ENCODE measurements at places on chromosomes 1 and 21.
A peak's percentile ranks its signal among the peaks of the same experiment; 100 is the strongest.

DNA sequence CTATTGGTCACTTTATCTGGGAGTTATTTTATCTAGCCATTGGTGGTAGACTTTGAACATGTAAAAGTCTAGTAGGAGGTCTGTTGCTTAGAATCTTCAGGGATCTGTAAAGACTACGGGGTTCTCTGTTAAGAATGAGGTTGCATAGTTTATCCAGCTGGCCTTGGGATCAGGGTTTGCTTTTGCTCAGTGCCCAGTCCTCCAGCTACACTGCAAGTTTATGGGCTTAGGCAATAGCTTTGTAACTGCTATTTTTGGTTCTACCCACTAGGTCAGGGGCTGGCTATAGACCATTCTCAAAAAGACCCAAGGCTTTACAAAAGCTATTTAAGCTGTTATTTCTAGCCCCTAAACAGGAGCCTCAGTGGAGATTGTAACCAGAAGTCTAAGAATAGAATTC, 9.8 kb downstream of the SH3GLB1 start:
- no peak for DNase-seq

GRCh38 chr1:933603-933940, 9.8 kb downstream of the SAMD11 start:
- DNase-seq = no peak

- DNase-seq = peak; percentile 67
Measured at GRCh38 chr1:24724345-24725208, 20.7 kb upstream of the CLIC4 start.

DNA sequence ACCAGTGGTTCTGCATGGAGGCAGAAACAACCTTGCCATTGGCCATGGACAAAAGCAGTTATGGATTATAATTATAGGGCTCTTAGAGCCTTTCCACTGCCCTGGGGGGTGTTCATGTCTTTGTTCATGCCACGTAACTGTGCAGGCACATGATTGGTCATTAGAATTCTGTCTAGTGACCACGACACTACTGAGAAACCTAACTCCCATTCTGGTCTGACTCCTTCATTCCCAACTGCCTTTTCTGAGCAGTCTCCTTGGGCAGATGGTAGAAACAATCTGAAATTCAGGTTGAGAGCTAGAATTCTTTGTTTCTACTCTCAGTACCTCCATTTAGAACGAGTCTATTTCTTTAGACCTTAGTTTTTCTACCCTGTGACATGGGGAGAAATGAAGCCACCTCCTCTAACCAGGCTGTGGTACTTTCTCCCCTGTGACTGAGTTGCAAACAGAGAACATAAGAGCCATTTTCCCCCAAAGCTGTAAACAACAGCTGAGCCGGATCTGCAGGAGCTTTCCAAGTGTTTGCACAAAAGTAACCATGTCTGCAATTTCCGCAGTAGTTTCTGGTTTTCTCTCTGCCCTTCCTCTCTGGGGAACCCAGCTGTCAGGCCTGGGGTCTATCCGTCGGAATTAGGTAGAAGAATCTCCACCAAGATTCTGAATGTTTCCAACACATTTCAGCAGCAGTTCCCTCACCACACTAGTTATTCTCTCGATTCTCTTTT, 37.7 kb upstream of the IPO9 start:
- no peak for DNase-seq

GRCh38 chr21:32140151-32140550, 138.7 kb downstream of the MIS18A start:
- peak; percentile 18 for DNase-seq

DNA sequence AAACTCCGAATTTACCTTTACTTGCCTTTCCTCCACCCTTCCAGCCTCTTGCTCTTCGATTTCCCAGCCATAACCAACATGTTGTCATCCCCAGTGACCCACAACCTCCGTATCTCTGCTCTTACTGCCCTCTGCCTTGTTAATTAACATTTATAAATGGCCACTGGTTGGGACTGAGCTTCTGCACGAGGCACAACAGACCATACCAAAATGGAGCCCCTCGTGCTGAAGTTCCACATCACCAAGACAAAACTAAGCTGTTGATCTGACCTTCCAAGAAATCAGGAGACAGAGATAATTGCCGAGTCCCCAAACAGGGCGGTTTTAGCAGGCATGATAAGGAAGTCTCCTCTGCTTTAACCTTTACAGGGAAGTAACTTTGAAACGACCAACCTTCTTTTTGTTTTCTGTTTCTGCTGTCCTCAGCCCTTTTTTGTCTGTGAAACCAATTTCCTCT, 71.9 kb downstream of the NMNAT2 start:
- no peak for DNase-seq

GRCh38 chr1:245996811-245997210, 510.3 kb downstream of the SMYD3 start:
- no peak for DNase-seq

GRCh38 chr1:185229981-185230380, 73.0 kb downstream of the SWT1 start:
- peak; percentile 14 for DNase-seq

DNA sequence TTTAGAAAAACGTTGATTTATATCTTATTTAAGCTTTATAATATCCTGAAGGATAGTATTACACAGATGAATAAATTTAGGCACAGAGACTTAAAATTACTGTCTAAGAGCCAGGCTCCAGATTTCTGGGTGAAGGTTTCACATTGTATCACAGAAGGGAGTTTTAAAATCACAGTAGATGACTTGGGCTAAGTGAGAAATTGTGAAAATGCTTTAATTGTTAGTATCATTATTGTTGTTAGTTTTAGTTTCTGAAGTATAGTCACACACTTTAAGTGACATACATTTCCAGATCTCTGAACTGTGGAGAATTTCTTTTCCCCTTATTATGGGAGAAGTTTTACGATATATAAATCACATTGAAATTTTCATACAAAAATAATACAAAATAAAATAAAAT, 83.5 kb downstream of the NDUFS5 start:
- DNase-seq = no peak

DNA sequence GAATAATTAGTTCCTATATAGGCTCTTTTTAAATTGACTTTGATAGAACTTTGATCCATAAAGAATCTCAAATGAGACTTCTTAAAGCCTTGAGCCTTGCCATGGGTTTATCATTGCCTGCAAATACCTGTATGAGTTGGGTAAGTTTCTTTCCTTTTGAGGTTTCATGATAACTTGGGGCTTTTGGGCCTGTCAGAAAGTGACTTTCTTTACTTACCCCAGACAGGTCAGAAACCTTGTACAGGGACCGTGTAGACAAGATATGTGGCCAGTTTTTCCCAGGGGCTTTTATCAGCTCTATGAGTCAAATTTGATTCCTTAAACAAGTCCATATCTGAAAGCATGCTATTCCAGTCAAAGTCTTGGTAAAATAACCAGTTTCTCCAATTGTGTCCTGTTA, 17.3 kb downstream of the KCTD3 start:
- DNase-seq = no peak

GRCh38 chr1:65949230-65949626, 156.5 kb downstream of the PDE4B start:
- DNase-seq = no peak

GRCh38 chr1:55542901-55543504, 327.8 kb upstream of the USP24 start:
- peak; percentile 94 for DNase-seq

GRCh38 chr1:20445956-20446355, 40.1 kb downstream of the CAMK2N1 start:
- DNase-seq = no peak

- no peak for DNase-seq
Measured at GRCh38 chr1:199057322-199057721, 418.5 kb downstream of the PTPRC start.

GRCh38 chr21:33067043-33067442, 2.9 kb upstream of the OLIG1 start:
- DNase-seq = no peak

GRCh38 chr1:85172684-85173337, 28.0 kb downstream of the SYDE2 start:
- no peak for DNase-seq

GRCh38 chr1:218507355-218508002, 162.3 kb downstream of the TGFB2 start:
- DNase-seq = no peak

GRCh38 chr1:85888921-85889320, 180.7 kb upstream of the ZNHIT6 start:
- no peak for DNase-seq

- DNase-seq = no peak
Measured at GRCh38 chr1:20540281-20540680, 12.1 kb upstream of the FAM43B start.

GRCh38 chr1:63442141-63442475, 74.7 kb downstream of the ALG6 start:
- peak; percentile 23 for DNase-seq

GRCh38 chr1:187971851-187972250, 1143.1 kb downstream of the PLA2G4A start:
- no peak for DNase-seq

DNA sequence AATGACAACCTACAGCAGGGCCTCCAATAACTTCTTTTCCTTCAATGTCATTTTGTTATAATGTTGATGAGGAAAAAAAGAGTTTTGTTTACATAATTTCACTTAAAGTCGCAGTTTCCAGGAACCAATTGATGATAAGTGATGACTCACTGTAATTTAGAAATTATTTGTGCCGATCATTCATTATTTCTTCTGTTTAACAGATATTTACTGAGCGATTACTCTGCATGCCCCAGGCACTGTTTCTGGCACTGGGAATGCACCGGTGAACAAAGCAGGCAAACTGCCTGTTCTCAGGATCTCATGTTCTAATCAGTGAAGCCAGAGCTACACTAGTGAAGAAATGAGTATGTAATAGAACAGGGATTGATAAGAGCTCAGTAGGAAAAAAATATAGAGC, 403.4 kb downstream of the NTNG1 start:
- no peak for DNase-seq

DNA sequence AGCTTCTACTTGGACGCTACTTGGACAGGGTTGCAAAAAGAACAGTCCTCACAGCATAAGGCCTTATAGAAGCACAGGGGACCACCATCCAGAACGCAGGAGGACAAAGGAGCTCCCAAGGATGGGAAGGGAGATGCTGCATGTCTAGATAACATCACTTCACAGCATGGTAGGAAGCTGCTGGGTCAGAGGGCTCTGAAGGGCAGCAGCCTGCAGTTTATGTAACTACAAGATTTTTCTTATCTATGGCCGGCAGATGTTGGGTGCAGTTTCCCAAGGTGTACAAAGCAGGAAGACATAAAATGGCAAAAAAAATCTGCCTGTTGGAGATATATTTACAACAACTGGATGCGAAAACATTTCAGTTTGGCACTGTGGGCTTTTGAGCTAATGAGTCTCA, 45.3 kb upstream of the SLC5A9 start:
- no peak for DNase-seq

GRCh38 chr1:109786531-109787021, 22.9 kb upstream of the EPS8L3 start:
- no peak for DNase-seq

DNA sequence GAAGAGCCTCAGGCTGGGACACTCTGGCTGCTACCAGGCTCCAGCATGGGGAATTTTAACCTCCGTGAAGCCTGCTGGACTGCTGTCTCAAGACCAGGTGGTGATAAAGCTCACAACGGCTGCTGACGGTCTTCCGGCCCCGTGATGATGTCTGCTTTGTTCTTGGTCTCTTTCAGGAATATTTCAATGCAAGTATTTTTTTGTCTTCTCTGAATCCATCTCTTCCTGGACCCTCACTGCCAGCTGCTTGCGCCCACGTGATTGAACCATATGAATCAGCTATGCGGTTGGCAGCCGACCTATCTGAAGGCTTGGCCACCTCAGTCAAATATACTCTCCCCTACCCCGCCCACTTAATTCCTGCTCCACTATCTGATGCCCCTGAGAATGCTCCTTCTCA, 14.6 kb upstream of the SLC6A17 start:
- no peak for DNase-seq

GRCh38 chr1:218476385-218476784, 131.2 kb downstream of the TGFB2 start:
- peak; percentile 91 for DNase-seq

GRCh38 chr1:224203243-224204016, 20.4 kb downstream of the DEGS1 start:
- peak; percentile 78 for DNase-seq

Measured in fibroblast of skin of right quadriceps (primary cell).